COLO829 (cell line): ENCODE measurements at places on chromosomes 11 and 22.

DNA sequence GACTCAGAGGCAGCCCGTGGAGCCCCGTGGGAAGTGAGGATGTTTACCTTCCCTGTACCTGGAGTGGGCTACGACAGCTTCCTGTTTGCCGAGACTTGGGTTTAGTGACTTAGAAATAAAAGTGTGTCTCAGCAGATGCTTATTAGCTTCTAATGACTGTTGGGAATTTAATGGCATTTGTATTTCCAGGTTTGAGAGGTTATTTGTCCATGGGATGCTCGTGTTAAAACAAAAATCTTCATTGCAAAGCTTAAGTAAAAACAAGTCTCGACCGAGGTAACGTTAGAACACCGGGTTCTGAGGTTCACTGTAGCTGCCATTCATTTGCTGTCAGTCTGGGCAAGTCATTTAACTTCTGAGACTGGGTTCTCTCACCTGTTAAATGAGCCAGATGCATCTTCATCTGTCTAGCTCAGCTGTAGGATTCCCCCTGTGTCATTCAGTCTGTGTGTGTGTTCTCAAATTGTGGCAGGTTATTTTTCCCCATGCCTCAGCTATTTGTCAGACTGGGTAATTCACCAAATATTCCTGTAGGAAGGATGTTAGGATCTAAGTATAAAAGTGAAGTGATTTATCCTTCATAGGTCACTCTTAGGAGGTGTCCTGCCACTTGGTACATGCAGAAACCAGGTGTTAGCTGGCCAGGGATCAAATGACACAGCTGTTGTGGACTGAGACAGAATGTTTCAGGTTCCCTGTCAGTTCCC lies 791 bp downstream of the EI24 start:
- DNase-seq: no peak

DNA sequence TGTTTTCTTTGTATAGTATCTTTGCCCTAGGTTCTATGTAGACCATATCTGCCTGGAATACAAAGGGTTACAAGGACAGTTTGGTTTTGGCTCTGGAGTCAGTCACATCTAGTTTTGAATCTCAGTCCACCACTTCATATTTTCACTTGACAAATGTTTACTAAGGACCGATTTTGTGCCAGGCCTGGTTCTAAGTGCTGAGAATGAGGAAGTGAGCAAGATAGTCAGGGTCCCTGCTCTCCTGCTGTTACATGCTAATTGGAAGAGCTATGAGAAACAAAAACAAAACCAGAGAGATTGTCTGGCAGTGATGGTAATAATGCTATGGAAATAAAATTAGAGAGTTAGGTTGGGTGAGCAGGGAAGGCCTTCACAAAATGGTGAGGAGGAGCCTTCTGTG lies 66.1 kb upstream of the ARHGAP20 start:
- DNase-seq: no peak

DNA sequence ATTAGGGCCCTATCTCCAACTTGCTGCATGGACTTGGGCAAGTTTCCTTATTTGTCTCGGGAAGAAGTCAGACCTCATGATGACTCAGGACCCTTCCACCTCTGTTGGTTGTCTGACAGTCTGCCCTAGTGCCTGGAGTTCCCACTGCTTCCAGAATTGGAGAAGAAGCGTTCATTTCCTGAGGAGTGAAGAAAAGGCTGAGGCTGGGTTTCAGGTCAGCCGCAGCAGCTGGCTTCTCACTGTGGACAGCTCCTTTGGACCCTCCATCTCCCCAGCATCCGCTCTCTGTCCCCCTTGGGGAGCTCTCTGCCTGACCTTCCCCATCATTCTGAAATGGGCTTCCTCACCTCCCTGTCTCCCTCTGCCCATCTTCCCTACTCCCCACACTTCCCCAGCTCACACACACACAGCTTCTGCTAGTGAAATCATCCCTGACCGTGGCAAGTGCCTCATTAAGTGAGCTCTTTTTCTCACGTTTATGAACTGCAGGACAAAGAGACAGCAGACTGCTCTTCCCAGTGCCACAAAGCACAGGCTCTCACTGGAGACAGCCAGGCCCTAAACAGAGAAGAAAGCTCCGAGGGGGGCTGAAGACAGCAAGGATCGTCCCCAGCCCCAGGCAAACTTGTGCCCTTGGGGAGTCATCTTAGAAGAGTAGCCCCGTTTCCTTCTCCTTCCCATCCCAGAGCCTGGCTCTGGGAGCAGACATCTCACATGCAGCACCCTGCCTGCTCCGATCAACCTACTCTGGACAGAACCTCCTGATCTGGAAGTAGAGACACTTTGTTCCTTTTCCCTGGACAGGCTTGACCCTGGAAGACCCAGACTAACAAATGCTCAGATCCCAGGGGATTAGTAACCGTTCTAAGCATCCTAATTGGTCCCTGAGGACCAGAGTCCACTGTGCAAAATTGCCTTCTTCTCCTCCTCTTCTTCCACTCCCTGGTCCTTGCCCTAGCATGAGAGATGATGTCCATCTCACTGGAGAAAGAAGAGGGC lies 157.9 kb downstream of the FEZ1 start:
- no peak for DNase-seq

- DNase-seq: no peak
These were observed 925.3 kb downstream of the TBC1D22A start for GRCh38 chr22:47687776-47688175.

DNA sequence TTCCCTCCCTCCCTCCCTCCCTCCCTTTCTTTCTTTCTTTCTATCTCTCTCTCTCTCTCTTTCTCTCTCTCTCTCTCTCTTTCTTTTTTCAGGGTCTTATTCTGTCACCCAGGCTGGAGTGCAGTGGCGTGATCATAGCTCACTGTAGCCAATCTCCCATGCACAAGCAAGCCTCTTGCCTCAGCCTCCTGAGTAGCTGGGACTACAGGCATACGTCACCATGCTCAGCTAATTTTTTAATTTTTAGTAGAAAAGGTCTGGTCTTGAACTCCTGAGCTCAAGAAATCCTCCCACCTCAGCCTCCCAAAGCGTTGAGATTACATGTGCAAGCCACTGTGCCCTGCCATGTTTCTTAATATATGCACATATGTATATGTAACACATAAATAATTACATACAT lies 19.0 kb downstream of the TSKU start:
- no peak for DNase-seq

GRCh38 chr11:76768088-76768908 lies 14.9 kb upstream of the TSKU start:
- DNase-seq: no peak

GRCh38 chr22:33922349-33922681 lies 2.0 kb upstream of the LARGE1 start:
- DNase-seq: no peak

GRCh38 chr11:10823152-10823579 lies 14.4 kb upstream of the EIF4G2 start:
- no peak for DNase-seq

DNA sequence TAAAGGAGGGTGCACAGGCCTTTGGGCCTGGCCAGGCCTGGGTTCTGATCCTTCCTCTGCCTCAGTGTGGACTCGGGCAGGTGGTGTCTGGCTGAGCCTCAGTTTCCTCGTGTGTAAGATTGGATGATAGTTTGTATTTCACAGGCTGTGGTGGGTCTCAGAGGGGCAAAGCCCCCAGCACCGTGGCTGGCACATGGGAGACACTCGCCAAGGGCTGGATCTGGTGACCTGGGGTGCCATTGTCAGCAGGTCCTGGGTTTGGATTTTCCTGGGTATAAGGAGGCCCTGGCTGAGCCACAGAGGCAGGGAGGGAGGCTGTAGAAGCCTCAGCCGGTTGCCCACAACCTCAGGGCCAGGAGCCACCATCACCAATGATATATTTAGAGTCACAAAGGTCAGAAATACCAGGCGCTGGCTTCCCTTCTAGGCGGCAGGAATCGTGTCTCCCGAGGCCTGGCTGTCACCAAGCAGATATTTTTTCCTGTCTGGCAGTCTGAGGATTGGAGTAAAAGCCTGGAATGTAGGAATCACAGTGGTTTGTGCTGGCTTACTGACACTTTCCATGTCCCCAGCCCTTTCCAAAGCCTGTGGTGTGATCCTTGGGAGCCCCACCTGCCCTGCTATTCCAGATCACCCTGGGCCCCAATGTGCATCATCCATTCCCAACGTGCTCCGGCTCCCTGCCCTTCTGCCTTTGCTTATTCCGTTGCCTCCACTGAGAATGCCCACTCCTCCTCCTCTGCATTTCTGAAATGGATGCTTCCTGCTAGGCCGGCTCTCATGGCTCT lies 15.6 kb downstream of the KCNC1 start:
- no peak for DNase-seq
